Upper lobe of left lung (tissue), 6 donors: ENCODE measurements at places on chromosomes 7 and 10.

- H3K27me3 ChIP-seq: no peaks in the 10 kb centered on the region
- no peak overlapping the region for H3K4me3 ChIP-seq
- no peak for DNase-seq
- H3K36me3 ChIP-seq: no peaks in the 10 kb centered on the region
- H3K27ac ChIP-seq: no peak overlapping the region
- no peaks in the 10 kb centered on the region for H3K4me1 ChIP-seq
Measured at GRCh38 chr10:29751240-29751639, 116.5 kb upstream of the SVIL start.

DNA sequence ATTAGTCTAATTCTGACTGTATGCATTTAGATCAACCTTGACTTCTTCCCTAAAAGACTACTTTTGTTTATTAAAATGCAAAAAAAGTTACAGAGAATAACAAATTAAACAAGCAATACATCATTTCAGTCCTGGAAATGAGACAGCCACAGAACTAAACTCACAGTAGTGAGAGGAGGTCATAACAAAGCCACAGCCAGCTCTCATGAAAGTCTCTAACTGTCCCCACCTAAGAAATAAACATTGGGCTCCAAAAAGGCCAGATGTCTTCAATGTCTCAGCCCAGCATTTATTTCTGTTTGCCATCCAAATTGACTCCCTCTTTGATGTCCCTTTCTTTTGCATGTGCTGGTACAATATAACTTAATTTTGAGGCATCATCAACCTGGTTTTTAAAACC is 74.4 kb downstream of the NHLRC2 start:
- peaks cover 30% of the 10 kb centered on the region for H3K4me1 ChIP-seq
- H3K4me3 ChIP-seq: no peak overlapping the region
- H3K36me3 ChIP-seq: no peaks in the 10 kb centered on the region
- H3K27ac ChIP-seq: no peak overlapping the region

- no peak overlapping the region for H3K4me3 ChIP-seq
- no peaks in the 10 kb centered on the region for H3K4me1 ChIP-seq
- no peak for DNase-seq
Measured at GRCh38 chr10:52100011-52100547, 214.0 kb upstream of the DKK1 start.

DNA sequence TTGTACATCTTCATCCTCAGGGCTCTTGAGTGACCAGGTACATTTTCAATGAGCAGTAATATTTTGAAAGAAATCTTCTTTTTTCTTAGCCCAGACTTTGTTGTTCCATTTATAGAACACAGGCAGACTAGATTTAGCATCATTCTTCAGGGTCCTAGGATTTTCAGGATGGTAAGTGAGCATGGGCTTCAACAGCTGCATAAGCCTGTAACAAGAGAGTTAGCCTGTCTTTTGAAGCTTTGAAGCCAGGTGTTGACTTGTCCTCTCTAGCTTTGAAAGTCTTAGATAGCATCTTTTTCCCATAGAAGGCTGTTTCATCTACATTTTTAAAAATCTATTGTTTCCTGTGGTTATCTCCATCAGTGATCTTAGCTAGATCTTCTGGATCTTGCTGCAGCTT is 4.5 kb upstream of the NDUFA5 start:
- H3K27me3 ChIP-seq: no peaks in the 10 kb centered on the region
- DNase-seq: no peak
- H3K36me3 ChIP-seq: no peaks in the 10 kb centered on the region
- no peak overlapping the region for H3K4me3 ChIP-seq
- no peak overlapping the region for H3K27ac ChIP-seq

GRCh38 chr10:122571892-122572291 is 11.3 kb downstream of the DMBT1 start:
- H3K27me3 ChIP-seq: no peaks in the 10 kb centered on the region
- H3K27ac ChIP-seq: no peak overlapping the region
- DNase-seq: no peak

- peak overlapping the region; percentile 93 for H3K4me3 ChIP-seq
- H3K36me3 ChIP-seq: no peaks in the 10 kb centered on the region
- H3K27me3 ChIP-seq: no peaks in the 10 kb centered on the region
Measured at GRCh38 chr10:930625-931325, 730 bp downstream of the LARP4B start.

GRCh38 chr7:92034116-92034515 is 93.5 kb downstream of the AKAP9 start:
- H3K27me3 ChIP-seq: no peaks in the 10 kb centered on the region
- H3K27ac ChIP-seq: no peak overlapping the region
- peaks cover 9% of the 10 kb centered on the region for H3K36me3 ChIP-seq
- H3K4me3 ChIP-seq: no peak overlapping the region

GRCh38 chr10:96130326-96130995 is 364 bp downstream of the ZNF518A start:
- H3K27me3 ChIP-seq: no peaks in the 10 kb centered on the region
- H3K36me3 ChIP-seq: peaks cover 14% of the 10 kb centered on the region
- H3K27ac ChIP-seq: peak overlapping the region; percentile 97
- DNase-seq: peak; percentile 62

DNA sequence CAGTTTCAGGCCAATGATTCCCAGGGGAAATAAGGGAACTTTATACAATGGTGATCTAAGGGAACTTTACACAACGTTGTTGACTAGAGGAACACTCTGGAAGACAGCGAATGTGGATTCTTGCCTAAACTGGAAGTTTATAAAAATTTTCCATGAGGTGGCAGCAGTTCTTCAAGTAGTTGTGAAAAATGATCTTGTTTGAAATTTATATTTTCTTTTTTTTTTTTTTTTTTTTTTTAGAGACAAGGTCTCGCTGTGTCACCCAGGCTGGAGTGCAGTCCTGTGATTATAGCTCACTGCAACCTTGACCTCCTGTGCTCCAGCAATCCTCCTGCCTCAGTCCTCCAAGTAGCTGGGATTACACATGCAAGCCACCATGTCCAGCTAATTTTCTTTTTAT is 32.1 kb upstream of the GTF2I start:
- no peaks in the 10 kb centered on the region for H3K36me3 ChIP-seq
- no peaks in the 10 kb centered on the region for H3K27me3 ChIP-seq
- DNase-seq: no peak
- H3K4me3 ChIP-seq: no peak overlapping the region
- H3K4me1 ChIP-seq: no peaks in the 10 kb centered on the region

GRCh38 chr7:108196004-108196403 is 65.8 kb upstream of the LAMB4 start:
- no peaks in the 10 kb centered on the region for H3K27me3 ChIP-seq
- H3K4me1 ChIP-seq: no peaks in the 10 kb centered on the region
- no peak overlapping the region for H3K4me3 ChIP-seq
- H3K27ac ChIP-seq: no peak overlapping the region
- DNase-seq: no peak
- H3K36me3 ChIP-seq: no peaks in the 10 kb centered on the region

DNA sequence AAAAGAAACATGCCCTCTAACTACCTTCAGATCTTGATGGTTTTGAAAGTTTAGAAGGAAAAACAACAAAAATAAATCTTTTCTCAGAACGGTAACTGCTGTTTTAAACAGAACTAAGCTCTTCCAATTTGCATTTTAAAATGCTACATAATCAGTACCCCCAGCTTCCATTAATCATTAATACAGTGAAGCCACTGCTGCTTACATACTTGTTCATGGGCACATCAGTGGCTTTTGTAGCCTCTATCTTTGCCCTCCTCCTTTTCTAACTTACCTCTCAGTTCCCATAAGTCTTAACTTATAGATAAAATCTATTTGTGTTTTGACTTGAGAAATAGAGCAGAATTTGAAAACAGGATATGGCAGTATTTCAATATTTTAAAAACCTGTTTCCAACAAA is 109.1 kb downstream of the POLL start:
- H3K4me3 ChIP-seq: no peak overlapping the region
- no peaks in the 10 kb centered on the region for H3K4me1 ChIP-seq
- no peak for DNase-seq
- no peak overlapping the region for H3K27ac ChIP-seq

DNA sequence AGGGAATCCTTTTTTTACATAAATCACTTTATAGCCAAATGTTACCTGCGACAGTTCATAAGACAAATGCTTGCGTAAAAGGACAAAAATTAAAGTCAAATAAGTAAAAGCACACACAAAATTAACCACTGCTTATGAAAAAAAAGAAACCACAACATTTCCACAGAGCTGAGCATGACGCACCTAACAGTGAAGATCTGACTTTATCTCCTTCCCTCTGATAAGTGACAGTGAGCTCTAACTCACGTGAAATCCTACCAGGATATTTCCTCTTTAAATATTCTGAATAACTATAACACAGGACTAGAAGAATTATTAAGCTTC is 225.5 kb downstream of the SFMBT2 start:
- H3K4me3 ChIP-seq: no peak overlapping the region
- no peaks in the 10 kb centered on the region for H3K36me3 ChIP-seq
- H3K4me1 ChIP-seq: no peaks in the 10 kb centered on the region

DNA sequence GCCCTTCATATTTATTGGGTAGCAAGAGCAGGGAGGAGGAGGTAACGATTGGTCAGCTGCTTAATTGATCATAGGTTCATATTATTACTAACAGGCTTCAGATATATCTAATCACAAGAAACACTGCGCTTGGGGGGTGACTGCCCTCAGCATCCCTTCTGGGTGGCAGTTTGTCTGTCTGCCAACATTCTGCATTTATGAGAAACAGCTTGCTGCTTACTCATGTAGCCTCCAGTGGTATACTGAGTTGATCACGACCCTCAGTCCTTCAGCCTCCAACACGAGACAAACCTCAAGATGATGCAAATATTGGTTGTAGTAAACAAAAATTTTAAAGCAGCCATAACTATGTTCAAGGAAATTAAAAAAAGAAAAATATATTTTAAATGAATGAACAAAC is 657.8 kb upstream of the PHF14 start:
- no peaks in the 10 kb centered on the region for H3K36me3 ChIP-seq
- H3K27ac ChIP-seq: no peak overlapping the region
- no peaks in the 10 kb centered on the region for H3K4me1 ChIP-seq
- DNase-seq: no peak
- no peak overlapping the region for H3K4me3 ChIP-seq
- H3K27me3 ChIP-seq: no peaks in the 10 kb centered on the region

GRCh38 chr7:70630440-70630817 is 501.5 kb upstream of the GALNT17 start:
- H3K4me1 ChIP-seq: no peaks in the 10 kb centered on the region
- H3K4me3 ChIP-seq: no peak overlapping the region
- no peak for DNase-seq
- H3K27ac ChIP-seq: no peak overlapping the region
- H3K27me3 ChIP-seq: no peaks in the 10 kb centered on the region

GRCh38 chr7:151692721-151693120 is 173.0 kb upstream of the RHEB start:
- H3K27me3 ChIP-seq: no peaks in the 10 kb centered on the region
- DNase-seq: no peak
- H3K4me3 ChIP-seq: no peak overlapping the region
- H3K4me1 ChIP-seq: peaks cover 29% of the 10 kb centered on the region
- H3K36me3 ChIP-seq: no peaks in the 10 kb centered on the region
